GM13976 (cell line): ENCODE measurements at places on chromosomes 6 and 20.

DNA sequence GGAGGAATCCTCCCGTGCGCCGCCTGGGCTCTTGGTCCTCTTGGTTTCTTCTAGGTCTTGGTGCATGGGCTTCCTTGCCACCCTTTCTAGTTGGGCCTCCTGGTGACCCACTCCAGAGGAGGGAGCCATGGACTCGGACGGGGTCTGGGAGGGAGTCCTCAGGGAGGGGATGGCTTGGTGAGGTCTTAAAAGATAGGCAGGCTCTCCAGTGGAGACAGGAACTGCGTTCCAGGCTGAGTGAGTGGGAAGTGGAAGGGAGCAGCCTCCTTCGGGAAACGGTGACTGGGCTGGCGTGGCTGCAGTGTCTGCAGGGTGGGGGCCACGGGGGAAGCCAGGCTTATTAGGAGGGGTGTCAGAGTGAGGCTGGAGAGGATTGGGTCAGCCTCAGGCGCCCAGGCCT is 152.8 kb downstream of the GRM4 start:
- no peak for DNase-seq

GRCh38 chr6:44422531-44422930 is 35.0 kb downstream of the CDC5L start:
- DNase-seq: no peak

DNA sequence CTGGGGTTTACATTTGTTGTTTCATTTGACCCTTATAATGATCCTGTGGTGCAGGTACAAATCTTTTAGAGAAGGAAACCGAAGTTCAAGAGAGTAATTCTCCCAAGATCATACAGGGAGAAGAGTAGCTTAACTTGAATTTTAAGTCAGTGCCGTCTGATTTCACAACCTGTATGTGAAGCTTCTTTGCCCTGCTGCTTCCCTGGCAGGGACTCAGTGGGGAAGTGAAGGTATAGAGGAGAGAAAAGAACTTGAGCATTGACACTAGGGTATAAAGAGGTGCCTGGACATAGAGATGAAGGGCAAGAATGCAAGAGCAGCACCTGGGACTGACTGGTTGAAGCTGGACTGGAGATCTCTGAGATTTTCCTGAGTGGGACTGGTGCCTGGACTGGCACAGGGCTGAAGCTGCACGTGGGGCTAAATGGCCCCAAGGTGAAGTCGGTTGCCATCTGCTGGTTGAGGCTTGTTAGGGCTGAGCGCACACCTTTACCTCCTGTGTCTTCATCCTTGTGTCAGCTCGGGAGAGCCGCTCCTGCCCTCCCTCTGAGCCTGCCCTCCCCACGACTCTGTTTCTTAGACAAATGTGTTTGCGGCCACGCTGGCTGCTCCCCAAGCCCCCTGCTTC is 41.8 kb downstream of the FARS2 start:
- peak; percentile 60 for DNase-seq

- peak; percentile 73 for DNase-seq
Measured at GRCh38 chr6:42782689-42783176, 881 bp downstream of the BICRAL start.

DNA sequence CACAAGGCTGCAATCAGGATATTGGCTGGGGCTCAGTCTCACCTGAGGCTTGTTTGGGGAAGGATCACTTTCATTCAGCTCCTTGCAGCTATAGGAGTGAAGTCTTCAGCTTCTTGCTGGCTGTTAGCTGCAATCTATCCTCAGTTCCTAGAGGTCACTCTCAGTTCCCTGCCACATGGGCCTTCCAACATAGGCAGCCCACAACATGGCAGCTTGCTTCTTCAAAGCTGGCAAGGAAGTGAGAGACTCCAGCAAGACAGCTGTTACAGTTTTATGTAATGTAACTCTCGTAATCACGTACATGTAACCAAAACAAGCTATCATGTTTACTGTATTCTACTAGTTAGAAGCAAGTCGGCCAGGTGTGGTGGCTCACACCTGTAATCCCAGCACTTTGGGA is 226.9 kb downstream of the CDC5L start:
- no peak for DNase-seq

DNA sequence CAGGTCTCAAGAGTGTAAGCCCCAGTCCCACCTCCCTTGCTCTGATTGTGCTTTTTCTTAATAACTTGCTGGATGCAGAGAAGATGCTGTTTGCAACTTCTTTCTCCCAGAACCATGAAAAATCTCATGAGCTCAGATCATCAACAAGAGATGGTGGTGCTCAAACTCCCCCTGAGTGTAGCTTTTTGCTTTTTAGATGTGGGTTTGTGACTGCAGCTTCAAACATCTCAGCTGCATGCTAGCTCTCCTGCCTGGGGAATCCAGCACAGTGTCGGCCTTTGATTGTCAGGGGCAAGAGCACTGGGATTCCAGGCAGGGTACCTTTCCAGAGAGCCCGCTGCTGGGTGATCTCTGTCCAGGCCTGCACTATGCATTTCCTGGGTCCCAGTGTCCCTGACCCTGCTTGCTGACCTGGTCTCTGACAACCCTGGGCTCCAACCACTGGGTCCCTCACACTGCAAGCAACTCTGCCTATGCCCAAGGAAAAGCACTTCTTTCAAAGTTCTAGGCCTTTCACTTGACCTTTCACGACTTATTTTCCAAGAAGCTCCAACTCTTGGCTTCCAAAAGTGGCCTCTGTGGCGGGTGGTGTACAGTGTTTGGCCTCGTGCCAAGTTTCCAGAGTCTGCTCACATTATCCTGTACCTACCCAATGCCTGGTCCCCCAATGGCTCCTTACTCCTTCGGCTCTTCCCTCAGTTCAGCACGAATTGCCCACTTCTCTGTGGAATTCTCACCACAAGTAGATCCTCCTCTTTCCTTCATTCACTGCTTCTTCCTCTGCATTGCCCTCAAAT is 69.7 kb upstream of the LY86 start:
- no peak for DNase-seq

GRCh38 chr6:42368181-42368580 is 83.5 kb downstream of the TRERF1 start:
- peak; percentile 59 for DNase-seq

- DNase-seq: no peak
Measured at GRCh38 chr20:41304002-41304401, 13.5 kb downstream of the ZHX3 start.

DNA sequence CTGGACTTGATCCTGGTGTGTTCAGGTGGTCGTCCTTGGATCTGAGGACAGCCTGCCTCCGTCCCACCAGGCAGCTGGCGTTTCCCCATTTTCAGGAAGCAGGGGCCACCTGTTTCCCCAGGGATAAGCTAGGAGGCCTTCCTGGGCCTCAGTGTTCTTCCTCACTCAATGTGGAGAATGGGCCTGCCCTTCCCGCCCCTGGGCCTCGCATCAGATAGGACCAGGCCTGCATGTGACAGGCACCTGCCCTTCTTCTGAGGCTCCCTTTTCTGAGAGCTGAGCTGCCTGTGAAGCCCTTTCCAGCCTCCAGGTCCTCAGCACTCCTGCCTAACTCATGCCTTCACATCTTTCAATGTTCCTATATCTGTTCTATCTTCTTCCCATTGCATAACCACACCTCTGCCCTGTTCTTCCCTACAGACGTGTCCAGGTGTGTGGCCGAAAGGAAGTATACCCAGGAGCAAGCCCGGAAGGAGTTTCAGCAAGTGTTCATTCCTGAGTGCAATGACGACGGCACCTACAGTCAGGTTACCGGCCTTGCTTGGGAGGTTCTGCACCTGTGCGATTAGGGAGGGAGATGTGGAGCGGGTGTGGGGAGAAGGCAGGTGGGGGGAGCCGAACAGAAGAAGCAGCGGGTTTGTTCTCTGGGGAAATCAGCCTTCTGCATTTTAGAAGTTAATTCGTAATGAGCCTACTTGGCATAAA is 85.1 kb downstream of the SMOC2 start:
- no peak for DNase-seq

GRCh38 chr6:121497970-121498375 is 62.5 kb downstream of the GJA1 start:
- no peak for DNase-seq

DNA sequence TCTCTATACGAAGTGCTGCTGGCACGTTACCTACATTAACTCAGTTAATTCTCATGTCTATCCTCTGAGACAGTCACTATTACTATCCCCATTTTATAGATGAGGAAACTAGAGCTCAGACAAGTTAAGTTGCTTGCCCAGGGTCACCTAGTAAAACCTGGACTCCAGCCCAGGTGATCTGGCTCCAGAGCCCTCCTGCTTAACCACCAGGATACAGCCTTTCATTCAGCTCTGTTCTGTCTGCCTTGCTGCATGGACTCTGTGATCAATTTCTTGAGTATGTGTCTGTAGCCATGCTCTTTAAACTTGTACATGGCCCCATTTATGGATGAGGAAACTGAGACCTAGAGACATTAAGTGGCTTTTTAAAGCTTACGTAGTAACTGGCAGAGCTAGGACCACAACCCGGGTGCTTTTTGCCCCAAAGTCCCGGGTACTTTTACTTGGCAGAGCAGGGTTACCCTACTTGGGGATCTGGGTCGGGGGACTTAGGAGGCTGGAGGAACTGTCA is 4.7 kb downstream of the CDKN1A start:
- DNase-seq: no peak

- peak; percentile 27 for DNase-seq
Measured at GRCh38 chr20:6265204-6265904, 142.5 kb upstream of the FERMT1 start.

GRCh38 chr6:111843347-111844147 is 29.7 kb downstream of the FYN start:
- DNase-seq: no peak

DNA sequence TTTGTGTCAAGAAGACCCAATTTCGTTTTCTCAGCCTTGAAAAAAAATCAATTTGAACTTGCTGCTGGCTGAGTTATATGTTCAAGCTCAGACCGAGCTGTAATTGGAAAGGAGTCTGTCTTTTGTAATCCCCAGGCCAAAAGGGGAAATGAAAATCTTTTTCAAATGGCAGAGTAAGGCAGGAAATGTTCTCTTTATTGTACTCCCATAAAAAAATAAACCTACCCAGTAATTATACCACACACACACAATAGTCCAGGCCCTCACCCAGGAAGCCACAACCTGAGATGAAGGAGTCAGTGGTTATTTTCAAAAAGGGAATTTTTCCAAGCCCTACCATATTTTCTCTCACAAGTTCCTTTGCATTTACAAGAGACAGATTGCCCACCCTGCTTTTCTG is 45.3 kb downstream of the CLIC5 start:
- DNase-seq: no peak

DNA sequence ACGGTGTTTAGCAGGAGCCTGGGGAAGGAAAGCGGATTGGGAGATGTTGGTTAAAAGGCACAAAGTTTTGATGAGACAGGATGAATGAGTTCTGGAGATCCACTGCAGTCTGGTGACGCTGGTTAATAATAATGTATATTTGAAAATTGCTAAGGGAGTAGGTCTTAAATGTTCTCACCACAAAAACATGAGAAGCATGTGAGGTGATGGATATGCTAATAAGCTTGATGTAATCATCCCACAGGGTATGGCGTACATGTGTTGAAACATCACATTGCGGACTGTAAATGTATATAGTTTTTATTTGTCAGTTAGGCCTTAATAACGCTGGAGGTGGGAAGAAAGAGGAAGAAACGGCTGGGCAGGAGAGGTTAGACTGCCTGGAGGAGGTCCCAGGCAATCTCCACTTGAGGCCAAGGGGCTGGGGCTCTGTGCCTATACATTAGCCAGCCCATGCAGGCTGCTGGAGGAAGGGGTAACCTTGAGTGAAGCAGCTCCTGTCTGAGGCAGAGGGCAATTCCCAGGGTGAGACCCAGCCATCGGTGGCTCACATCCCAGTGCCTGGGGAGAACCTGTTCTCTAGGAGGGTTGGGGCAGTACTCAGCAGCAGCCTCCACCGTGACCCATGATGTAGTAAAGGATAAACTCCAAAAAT is 188.2 kb upstream of the QKI start:
- no peak for DNase-seq

- no peak for DNase-seq
Measured at GRCh38 chr20:43717616-43717995, 9.2 kb downstream of the GTSF1L start.

DNA sequence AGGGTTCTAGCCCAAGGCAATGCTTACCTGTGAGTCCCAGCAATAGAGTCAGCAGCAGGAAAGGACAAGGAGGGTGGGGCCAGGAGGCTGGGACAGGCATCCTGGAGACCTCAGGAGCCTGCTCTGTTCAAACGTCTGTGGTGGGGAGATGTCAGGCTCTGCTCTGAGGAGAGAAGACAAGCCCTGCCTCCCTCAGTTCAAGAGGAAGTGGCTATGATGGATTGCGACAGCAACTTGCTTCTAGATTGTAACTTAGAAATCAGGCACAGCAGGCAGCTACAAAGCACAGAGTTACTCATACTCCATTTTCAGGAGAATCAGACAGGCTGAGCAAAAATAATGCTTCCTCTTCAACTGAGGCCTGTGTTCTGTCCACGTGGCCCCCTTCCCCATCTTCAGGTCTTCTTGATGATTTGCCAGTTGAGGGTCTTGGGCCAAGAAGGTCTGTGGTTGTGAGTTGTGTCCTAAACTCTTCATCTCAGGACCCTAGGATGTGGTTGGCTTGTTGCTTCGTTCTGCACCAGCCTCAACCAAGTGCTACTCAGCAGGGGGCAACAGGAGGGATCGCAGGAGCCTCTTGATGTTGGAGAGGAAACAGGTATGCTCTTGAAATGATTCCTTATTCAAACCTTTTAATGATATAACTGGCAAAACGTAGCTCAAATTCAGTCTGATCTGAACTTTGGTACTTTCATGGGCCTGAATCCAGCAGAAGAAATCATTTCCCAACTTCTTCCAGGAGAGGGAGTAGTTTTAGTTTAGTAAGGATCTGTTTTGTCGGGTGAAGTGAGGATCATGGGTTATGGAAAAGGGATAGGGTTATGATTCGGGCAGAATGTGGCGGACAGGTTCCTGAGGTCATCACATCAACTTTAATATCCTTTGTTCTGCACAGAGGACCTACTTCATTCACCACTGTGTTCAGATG is 31.0 kb downstream of the SIRPB1 start:
- DNase-seq: no peak

GRCh38 chr6:133705066-133705465 is 183.8 kb upstream of the TCF21 start:
- DNase-seq: no peak

GRCh38 chr6:43973357-43973756 is 153.9 kb downstream of the MRPL14 start:
- DNase-seq: no peak

DNA sequence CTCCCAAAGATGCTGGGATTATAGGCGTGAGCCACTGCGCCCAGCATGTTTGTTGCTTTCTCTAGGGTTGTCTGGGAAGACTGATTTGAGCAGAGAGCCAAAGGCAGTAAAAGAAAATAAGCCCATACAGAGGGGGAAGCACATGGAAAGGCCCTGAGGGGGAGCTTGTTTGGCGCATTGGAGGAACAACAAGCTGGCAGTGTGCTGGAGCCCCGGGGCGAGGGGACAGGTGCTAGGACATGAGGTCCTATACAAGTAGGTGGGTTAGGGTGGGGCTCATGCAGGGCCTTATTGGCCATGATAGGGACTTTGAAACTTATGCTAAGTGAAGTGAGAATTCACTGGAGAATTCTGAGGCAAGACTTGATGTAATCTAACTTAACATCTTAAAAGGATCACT is 35.3 kb downstream of the CD109 start:
- no peak for DNase-seq

DNA sequence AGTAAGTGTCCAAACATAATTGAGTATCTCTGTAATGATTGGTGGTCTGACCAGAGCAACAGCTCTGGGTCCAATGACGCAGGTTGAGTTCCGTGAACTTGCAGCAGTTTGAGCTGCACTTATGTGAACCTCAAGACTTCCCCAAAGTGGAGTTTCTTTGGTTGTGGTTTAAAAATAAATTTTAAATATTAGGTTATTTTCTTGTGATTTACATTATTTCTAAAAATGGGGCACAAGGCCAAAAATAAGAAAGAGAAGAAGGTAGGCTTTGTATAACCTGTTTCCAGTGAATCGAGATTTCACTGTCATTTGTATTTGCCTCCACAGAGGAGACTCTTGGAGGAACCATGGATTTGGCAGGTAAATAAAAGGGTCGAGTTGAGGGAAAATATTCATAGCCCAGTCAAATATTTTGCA is 166.4 kb upstream of the ZNF217 start:
- DNase-seq: peak; percentile 60
